NCI-H345 (cell line): ENCODE measurements at places on chromosomes 16 and 17.

- DNase-seq = no peak
Measured at GRCh38 chr16:89164436-89164835, 7.1 kb upstream of the CDH15 start.

- DNase-seq = peak; percentile 18
Measured at GRCh38 chr16:68446681-68447652, 1.3 kb downstream of the SMPD3 start.

GRCh38 chr17:50865060-50865867, 890 bp downstream of the TOB1 start:
- peak; percentile 37 for DNase-seq

DNA sequence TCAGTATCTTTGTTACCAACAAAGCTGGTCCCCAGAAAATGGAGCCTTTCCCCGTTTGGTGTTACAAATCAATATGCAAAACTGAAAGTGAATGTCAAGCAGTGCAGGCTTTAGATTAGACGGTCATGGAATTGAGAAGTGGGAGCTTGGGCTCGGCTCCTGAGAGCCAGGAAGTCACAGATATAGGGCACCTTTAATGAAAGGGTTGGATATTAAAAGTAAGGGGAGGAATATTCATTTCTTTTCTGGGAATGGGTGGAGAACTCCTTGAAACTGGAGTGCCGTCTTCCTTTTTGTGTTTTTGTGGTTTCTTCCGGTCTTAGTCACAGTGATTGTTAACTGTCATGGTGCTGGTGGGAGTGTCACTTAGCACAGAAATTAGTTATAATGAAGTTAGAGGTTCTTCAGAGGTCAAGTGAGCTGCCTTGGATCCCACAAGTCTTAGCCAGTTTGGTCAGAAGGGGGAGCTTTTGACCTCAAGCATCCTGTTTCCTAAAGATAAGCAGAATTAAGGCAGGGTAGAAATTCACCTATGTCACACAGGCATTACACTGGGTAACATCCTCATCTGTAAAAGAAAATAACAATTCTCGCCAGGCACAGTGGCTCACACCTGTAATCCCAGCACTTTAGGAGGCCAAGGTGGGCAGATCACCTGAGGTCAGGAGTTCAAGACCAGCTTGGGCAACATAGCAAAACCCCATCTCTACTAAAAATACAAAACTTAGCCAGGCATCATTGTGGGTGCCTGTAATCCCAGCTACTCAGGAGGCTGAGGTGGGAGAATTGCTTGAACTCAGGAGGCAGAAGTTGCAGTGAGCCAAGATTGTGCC, 9.6 kb upstream of the EIF1 start:
- DNase-seq = no peak

DNA sequence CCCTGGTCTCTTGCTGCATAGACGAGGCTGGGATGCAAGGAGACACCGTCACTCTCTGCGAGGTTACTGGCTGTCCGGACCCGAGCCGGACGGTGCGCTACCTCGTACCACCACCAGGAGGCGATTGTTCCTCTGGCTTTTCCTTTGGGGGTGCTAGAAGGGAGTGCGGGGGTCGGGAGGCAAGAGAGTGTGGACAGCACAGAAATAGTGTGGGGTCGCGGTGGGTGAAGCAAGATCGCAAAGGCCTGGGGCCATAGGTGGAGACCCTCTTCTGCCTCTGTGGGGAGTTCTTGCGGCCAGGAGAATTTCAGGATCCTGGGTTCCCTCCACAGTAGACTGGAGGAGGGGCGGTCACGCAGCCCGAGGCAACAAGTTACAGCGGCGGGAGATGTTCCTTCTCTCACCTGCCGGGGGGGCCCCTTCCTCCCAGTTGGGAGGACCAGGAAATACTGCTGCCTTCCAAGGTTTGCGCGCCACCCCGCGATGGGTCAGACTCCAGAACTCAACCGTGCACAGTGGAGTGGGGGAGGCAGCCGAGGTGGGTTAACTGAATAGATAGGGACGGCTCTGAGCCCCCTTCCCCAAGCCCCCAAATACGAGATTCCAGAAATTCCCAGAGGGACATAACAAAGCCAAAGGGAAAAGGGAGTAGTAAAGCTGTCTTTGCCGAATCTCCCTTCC, 6.9 kb downstream of the PHOSPHO1 start:
- peak; percentile 37 for DNase-seq

- no peak for DNase-seq
Measured at GRCh38 chr16:53904533-53904932, 200.6 kb downstream of the FTO start.

DNA sequence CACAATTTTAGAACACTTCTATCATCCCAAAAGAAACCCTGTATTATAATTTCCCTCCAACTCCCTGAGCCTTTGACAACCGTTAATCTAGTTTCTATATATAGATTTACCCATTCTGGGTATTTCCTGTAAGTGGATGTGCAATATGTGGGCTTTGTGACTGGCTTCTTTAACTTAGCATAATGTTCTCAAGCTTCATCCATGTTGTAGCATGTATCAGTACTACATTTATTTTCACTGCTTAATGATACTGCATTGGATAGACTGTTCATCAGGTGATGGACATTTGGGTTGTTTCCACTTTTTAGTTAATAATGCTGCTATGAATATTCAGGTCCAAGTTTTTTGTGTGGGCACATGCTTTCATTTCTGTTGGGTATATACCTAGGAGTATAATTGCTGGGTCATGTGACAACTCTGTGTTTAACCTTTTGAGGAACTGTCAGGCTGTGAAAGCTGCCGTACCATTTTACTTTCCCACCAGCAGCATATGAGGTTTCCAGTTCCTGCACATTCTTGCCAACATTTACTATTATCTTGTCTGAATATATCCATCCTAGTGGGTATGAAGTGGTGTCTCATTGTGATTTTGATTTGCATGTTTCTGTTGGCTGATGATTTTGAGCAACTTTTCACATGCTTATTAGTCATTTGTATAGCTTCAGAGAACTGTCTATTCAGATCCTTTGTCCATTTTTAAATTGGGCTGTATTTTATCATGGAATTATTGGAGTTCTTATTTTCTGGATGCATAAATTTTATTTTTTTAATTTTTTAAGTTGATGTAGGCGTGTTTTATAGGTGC, 16.4 kb downstream of the REXO5 start:
- DNase-seq = no peak

DNA sequence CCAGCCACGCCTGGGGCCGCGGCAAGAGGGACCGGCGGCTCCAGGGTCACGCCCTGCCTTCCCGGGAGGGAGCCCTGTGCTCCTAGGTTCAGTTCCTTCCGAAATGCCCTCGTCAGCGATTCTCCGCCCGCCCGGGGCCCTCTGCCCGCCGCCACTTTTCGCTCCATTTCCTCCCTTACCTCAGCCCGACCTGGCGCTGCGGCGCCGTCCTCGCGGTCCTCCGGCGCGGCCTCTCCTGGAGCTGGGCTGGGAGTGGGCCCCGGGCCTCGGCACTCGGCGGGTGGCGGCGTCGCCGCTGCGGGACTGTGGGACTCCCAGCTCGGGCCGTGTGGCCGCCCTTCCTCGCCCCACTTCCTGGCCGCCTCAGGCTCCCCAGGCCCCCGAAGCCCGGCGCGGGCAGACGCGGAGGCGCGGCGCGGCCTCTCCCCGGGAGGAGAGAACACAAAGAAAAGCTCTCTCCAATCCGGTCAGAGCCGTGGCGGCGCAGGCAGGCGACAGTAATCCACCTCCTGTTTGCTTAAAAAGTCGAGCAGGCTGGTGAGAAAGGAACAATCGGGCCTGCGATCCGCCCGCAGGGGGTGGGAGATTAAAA, 1.6 kb downstream of the BAHCC1 start:
- peak; percentile 55 for DNase-seq

DNA sequence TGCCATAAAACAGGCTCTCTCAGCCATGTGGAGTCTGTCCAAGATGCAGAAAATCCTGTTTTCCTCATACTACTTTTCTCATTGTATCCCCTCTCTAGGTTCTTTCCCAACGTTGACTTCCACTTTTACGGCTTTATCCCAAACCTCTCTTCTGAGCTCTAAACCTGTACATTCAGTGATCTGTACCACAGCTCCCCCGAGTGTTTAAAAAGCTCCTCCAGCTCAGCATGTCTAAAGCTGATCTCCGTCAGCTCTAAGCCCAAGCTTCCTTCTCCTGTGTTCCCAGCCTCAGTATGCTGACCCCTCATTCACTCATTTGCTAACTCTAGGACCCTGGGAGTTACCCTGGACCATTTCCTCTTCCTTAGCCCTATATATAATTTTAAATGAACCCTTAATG, 144.6 kb downstream of the DNAH9 start:
- no peak for DNase-seq

GRCh38 chr17:41178341-41178740, 320 bp upstream of the KRTAP4-2 start:
- no peak for DNase-seq

DNA sequence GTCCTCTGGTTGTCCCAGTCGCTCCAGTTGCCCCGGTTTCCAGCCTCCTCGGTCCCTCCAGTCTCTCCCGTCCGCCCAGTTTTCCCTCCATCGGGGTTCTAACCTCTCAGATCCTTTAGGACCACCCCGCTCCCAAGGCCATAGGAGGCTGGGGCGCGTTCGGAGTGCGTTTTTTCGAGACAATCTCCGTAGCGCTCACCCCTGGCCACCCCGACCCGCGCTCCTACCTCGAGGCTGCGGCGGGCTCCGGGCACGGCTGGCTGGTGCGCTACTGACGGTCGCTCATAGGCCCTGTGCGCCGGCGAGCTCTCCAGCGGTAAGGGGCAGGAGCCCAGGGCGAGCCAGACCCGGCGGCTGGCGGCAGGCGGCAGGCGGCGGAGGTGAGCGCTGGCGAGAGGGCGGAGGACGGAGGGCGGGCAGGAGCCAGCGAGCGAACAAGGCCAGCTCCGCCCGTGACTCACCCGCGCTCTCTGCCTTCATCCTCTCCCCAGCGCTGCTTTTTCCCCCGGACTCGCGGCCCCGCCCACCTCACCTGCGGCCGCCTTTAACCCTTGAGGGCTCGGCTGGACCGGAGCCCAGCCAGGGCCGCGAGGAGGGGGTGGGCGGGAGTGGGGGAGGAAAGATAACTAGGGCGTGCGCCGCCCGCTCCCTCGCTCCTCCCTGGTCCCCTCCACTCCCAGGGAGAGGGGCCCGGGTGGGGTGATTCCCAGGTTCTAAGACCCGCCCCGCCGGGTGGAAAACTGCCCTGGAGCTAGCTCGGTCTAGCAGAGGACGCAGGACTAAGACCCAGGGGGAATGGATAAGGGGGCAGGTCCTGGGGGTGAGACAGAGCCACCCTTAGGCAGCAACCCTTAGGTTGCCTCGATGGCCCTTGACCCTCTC, at the start of gene SP6:
SP6 (minus strand) TSS at position 472 of the 882 bp plus-strand sequence. CDS start 2,734 bp downstream, outside the sequence.
- DNase-seq = peak; percentile 71

- no peak for DNase-seq
Measured at GRCh38 chr17:39222151-39222550, 3.6 kb downstream of the STAC2 start.

DNA sequence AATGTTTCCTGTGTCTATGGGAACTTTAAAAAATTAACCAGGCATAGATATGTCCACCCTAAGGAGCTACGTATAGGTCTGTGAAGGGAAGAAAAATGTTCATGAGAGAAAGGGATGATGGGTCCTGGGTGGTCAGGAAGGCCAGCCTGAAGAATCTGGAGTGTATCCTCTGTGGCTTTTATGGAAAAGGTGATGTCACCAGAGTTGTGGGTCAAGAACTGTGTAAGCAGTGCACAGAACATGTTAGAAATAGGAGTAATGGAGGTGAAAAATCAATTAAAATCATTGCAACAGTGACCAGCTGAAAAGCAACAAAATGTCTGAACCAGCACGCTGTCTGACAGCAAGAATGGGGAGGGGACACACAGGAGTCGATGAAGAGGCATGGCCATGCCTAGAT, 68.5 kb downstream of the USP31 start:
- no peak for DNase-seq

DNA sequence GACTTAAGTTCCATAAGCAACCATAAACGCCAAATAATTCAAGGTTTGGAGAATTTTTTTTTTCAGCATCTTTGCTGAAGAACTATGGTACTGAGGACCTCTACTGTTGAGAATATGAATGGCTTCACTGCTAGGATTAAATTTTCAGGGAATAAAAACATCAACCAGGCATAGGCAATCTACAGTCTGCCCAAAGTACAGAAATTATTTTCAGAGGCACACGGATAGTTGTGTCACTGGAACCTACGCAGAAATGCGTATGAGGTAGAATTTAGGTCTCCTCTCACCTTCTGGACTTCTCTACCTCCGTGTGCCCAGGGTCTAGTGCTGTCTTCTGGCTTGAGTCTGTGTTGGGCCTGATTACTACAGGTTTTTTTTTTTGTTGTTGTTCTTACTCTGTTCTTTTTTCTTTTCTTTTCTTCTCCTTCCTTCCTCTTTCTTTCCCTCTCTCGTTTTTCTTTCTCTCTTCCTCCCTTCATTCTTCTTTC, 39.7 kb downstream of the NACA2 start:
- DNase-seq = peak; percentile 28

DNA sequence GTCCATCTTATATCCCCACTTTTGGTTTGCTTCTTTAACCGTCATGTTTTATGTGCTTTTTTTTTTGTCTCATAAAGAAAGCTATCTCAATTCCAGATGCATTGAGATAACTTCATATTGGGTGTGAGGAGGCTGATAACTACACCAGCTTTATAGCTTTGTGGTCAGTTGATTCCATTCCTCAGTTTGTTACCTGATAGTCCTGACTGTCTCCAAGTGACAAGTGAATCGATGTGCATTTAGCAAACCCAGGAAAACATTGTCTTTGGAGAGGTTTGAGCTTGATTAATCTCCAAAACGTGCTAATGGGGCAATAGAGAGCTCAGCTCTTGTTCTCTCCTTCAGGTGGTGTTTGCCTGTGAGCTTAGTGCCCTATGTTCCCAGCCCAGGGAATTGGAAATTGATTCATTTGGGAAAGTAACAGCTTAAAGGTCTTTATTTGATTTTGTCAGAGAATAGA, 22.7 kb downstream of the HS3ST3B1 start:
- no peak for DNase-seq

DNA sequence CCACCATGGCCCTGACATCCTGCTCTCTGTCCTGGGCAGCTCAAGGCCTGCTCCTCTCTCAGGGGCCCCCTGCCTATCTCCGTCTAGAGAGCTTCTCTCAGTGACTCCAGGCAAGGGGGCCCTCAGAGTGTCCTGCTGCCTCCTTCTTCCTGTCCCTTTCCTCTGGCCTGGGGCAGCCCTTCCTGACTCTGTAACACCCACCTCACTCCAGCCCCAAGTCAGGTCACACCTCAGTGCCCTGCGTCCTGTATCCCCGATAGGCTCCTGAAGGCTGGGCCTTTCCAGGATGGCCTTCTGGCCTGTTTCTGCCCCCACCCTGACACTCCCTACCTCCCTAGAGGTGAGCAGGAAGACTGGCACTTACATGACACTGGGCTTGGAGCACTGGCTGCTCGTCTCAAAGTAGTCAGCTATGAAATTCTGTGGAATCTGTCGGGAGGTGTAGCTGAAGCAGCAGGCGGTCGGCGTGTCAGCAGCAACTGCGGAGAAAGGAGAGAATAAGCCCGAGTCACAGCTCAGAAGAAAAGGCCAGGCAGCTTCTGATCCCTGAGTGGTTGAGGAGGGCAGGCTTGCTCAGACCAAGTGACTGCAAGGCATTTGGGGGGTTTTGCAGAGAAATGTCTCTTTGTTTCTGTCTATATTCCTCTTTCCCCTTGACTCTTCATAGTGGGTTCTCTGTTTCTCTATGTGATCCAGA, 976 bp downstream of the CCL3L1 start:
- DNase-seq = no peak

GRCh38 chr16:626787-627453, 3.9 kb upstream of the WFIKKN1 start:
- DNase-seq = no peak
